ENCODE measurements at places on chromosomes 6 and 20.

DNA sequence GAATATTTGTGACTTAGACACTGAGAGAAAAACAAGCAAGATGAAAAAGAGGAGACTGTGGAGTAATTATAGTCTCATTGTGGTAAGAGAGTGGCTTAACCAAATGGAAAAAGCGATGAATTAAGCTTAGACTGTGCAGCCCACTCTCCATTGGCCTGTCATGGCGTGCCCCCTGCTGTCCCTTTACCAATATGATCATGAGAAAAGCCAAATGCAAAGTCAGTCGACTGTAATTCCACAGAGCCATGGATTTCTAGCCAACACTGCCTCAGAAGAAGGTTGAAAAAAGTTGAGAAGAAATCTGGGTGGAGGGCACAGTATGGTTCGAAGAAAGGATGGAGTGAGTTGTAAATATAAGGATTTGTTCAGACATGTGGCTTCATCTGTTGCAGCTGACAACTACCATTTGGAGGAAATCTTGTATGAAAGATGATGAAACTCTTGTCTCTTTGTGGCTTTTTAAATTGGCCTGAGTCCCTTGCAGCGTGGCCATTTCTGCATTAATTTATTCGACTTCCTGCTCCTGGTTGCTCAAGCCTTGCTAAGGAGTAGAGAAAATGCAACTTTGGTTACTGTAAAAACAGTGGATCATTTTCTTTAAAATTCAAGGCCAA is 251.4 kb downstream of the DOK5 start:
- no peak for DNase-seq

- no peak for DNase-seq
These were observed 422.9 kb upstream of the CHD6 start for GRCh38 chr20:42041000-42041565.

GRCh38 chr6:551405-551804 is 105.5 kb downstream of the HUS1B start:
- peak; percentile 39 for DNase-seq

- peak; percentile 14 for DNase-seq
These were observed at the start of gene CPXM1 for GRCh38 chr20:2800521-2801285. CPXM1 (minus strand) TSS chr20:2800627; CDS start chr20:2800572, 55 bp downstream.

GRCh38 chr6:139308936-139309603 is 17.3 kb upstream of the TXLNB start:
- DNase-seq: peak; percentile 54

- no peak for DNase-seq
These were observed 1.6 kb downstream of the PPARD start for GRCh38 chr6:35343835-35344550.

DNA sequence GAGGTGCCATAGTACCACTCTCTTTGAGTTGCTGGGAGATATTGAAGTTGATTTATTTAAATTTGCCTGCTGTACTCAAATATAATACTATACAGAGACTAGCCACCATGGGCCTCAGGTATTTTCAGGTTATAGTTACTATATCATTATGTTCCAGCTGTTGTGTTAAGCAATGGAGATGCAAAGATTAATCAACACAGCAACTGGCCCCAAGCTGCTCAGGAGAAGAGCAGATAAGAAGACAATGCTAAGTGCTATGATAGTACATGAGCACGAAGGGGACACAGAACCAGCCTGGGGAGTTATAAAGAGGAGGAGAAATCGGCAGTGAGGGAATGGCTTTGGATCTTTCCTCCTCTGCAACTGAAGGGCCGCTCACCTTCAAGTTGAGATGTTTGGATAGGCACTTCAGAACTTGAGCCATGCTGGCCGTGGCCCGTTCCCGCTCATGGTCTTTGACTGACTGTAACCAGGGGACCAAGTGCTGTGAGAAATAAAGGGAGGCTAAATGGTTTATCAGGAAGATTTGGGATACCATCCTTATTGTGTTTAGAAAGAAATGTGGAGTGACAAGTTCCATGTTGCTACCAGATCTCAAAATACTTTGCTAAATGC is 24.3 kb upstream of the RPN2 start:
- DNase-seq: no peak

- DNase-seq: no peak
These were observed 7.7 kb downstream of the DNAH8 start for GRCh38 chr6:38722727-38723334.

GRCh38 chr6:13526727-13527670 is 39.6 kb upstream of the GFOD1 start:
- no peak for DNase-seq
